CD4-positive, alpha-beta memory T cell (primary cell): ENCODE measurements at places on chromosomes 3 and 15.

DNA sequence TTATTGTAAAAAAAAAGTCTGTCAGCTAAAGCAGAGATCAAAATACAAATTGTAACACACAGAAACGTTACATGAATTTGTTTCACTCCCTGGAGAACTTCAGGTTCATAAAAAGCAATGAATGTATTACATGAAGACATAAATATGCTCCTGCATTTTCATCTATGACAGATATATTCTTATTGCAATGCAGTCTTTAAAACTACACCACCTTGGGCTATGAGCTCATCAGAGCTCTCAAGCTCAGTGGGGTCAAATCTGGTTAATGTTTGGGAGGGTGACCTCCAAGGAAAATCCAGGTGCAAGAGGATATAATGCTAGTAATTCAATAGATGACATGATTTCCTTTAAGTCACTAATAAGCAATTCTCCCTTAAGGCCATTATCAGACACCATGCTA, 606.8 kb downstream of the EPHA3 start:
- DNase-seq = no peak

GRCh38 chr3:129606636-129607390, at the start of gene PLXND1:
TSS of gene PLXND1 (minus strand) at chr3:129606676. CDS start at chr3:129606639, 37 bp downstream.
- peak; percentile 36 for DNase-seq

DNA sequence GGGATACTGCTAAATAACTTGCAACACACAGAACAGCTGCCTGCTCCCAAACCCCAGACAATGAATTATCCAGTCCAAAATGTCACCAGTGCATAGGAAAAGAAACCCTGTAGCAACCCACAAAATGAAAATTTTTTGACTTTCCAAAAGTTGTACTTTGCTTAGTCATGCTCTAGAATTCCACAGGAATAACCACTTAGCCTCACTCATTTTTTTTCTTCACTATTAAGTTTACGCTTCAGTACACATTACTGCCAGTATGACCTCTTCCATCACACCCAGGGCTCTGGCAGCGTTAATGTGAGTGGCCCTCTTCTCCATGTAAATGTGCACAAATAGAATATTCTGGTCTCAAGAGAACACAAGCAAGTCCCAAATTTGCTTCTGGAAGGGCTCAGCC, 259.8 kb downstream of the MAGI1 start:
- no peak for DNase-seq

DNA sequence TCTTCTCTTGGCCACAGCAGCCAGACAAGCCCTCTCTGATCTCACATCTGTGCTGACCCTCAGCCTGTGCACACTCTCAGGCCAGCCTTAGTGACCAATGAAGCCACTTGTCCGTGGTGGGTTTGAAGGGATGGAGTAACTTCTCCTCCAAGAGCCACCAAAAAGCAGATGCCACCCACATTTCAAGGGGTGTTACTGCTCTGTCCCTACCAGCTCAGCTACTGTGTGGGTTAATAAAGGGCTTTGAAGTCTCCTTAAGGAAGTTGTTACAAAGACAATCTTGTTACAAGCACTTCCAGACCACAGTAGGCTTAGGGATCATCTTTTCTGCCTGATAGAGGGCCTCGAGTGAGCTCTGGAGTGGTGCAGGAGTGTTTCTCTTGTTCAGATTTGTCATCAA, 3.3 kb upstream of the CA12 start:
- no peak for DNase-seq

- no peak for DNase-seq
Observed at GRCh38 chr3:182970811-182971418, 9.4 kb downstream of the DCUN1D1 start.
